ENCODE measurements at places on chromosomes 2 and 18. TPM values are rescaled to one million over a fixed set of nuclear protein-coding genes. Genes with fewer than 3 reads are reported as not detected.
A peak's percentile ranks its signal among the peaks of the same experiment; 100 is the strongest.

- peaks cover 19% of the 10 kb centered on the region for H3K4me1 ChIP-seq
- no peaks in the 10 kb centered on the region for H3K27me3 ChIP-seq
- no peaks in the 10 kb centered on the region for H3K36me3 ChIP-seq
- H3K27ac ChIP-seq = peak overlapping the region; percentile 85
- peak overlapping the region; percentile 99 for H3K4me3 ChIP-seq
These were observed 573 bp downstream of the PAIP2B start for GRCh38 chr2:71226096-71226964.

DNA sequence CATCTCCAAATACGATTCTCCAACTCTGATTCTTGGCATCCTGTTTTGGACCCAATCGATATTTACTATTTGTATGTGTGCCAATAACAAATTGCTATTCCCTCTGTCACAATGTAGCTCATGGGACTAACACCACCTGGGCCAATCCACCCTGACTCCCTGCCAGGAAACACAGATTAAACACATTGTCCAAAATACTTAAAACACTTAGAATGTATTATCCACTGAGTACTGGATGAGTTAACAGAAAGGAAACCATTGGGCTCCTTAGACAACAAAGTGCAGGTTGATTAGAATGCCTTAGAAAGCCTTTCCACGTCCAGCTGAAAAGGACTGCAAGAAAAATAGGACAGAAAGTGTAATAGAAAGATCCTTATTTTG, 79.4 kb upstream of the ARHGAP28 start:
- no peaks in the 10 kb centered on the region for H3K27me3 ChIP-seq
- H3K27ac ChIP-seq = no peak overlapping the region
- no peak overlapping the region for H3K4me3 ChIP-seq
- DNase-seq = no peak
- no peaks in the 10 kb centered on the region for H3K4me1 ChIP-seq
- H3K36me3 ChIP-seq = no peaks in the 10 kb centered on the region

- no peaks in the 10 kb centered on the region for H3K4me1 ChIP-seq
- H3K36me3 ChIP-seq = no peaks in the 10 kb centered on the region
- H3K4me3 ChIP-seq = no peak overlapping the region
- no peak for DNase-seq
- no peaks in the 10 kb centered on the region for H3K27me3 ChIP-seq
- no peak overlapping the region for H3K27ac ChIP-seq
These were observed 52.2 kb upstream of the ACKR3 start for GRCh38 chr2:236517251-236518031.

Gene MAPK4
- not detected for total RNA-seq

DNA sequence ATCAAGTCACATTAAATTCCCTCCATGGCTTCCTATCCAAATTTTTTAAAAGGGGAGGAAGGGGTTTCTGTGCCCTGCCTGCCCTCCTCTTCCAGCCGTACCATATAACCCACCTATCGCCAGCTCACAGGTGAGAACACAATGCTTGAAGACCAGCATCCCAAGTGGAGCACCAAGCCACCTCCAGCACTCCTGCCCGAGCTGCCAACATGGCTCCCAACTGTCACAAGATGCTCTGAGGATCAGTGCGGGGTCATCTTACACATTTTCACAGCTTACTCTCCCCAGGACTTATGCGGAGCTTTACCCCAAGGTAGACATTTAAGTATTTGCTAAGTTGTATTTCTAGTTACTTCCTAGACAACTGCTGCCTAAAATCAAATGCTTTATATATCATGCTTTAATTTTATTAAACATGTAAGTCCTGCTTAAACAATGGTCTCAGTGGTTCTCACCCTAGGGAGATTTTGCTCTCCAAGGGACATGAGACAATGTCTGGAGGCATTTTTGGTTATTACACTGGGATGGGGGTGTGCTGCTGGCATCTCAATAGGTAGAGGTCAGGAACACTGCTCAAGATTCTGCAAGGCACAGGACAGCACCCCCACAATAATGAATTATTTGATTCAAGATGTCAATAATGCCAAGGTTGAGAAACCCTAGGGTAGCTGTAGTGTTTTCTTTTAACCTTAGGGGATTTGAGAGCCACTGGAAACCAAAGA, 45.8 kb downstream of the SF3B1 start:
- no peaks in the 10 kb centered on the region for H3K27me3 ChIP-seq
- no peak for DNase-seq
- no peak overlapping the region for H3K27ac ChIP-seq
- H3K4me3 ChIP-seq = no peak overlapping the region

Gene FAM237A
- total RNA-seq = not detected

DNA sequence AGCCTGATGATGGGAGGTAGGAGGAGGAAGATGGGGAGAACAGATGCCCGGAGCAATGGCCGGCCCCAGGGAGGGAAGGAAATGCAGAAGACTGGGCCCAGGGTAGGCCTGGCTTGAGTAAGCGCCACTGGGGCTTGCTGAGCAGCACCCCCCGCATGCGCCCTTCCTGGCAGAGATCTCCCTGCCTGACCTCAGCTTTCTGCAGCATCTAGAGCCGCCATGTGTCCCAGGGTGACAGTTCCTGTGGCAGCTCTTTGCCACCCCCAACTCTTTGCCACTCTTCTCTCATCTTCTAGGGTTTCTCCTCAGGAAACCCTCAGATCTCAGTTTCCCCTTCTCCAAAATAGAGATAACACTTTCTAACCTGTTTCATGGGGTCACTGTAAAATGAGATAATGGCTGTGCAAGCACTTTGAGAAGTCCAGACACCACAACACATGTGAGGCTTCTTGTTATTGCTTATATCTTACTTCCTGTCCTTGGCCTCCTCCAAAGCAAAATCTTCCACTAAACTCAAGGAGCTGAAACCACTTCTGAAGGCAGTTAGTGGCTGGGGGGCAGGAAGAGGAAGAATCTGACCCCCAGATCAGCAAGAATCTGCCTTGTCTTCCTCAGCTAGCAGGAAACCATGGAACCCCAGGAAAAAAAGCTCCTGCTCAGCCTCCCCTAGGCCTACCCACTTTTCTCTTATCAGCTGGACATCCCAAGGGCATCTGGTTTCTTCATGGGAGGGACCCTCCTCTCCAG, 64.9 kb downstream of the EPAS1 start:
- H3K4me1 ChIP-seq = peaks cover 25% of the 10 kb centered on the region
- H3K4me3 ChIP-seq = no peak overlapping the region
- H3K27me3 ChIP-seq = no peaks in the 10 kb centered on the region
- no peak overlapping the region for H3K27ac ChIP-seq
- DNase-seq = no peak

Gene POTEC
- total RNA-seq = not detected

Gene TEKT4
- not detected for total RNA-seq

GRCh38 chr18:52636536-52636935, 296.5 kb downstream of the DCC start:
- DNase-seq = peak; percentile 4
- H3K27ac ChIP-seq = no peak overlapping the region
- H3K4me3 ChIP-seq = no peak overlapping the region
- no peaks in the 10 kb centered on the region for H3K4me1 ChIP-seq
- H3K27me3 ChIP-seq = peaks cover 2% of the 10 kb centered on the region

DNA sequence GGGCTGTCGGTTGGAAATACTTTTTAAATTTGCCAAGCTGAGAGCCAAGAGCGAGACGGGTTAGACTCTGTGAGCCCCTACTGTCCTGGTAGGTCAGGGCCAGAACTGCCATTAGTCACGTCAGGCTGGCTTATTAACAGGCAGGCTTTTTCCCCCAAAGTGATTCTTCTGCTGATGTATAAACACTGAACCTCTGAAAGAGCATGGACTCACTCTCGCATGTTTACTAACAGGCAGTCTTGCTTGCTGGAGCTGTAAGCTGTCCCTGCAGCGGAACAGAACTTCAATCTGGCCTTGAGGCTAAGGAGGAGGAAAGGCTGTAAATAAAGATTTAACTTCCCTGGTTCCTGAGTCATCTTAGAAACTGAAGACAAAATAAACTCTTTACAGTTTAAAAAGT, 288.4 kb downstream of the PIEZO2 start:
- no peak overlapping the region for H3K4me3 ChIP-seq
- H3K4me1 ChIP-seq = no peaks in the 10 kb centered on the region
- no peak overlapping the region for H3K27ac ChIP-seq
- peaks cover 6% of the 10 kb centered on the region for H3K27me3 ChIP-seq
- DNase-seq = no peak

DNA sequence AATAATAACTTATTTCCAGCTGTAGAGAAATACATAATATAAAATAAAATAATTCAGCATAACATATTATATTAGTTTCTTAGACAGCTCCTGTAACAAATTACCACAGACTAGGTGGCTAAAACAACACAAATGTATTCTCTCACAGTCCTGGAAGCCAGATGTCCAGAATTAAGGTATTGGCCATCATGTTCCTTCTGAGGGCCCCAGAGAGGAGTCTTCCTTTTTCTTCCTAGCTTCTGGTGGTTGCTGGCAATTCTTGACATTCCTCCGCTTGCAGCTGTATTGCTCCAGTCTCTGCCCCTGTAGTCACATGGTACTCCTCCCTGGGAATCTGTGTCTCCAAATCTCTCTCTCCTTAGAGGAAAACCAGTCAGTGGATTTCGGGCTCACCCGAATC, 146.8 kb downstream of the RBM43 start:
- no peaks in the 10 kb centered on the region for H3K4me1 ChIP-seq
- H3K36me3 ChIP-seq = no peaks in the 10 kb centered on the region
- H3K27me3 ChIP-seq = peaks cover 22% of the 10 kb centered on the region
- H3K4me3 ChIP-seq = no peak overlapping the region

Gene GALR1
- not detected for total RNA-seq

Gene USP37
- 23.2 TPM for total RNA-seq

DNA sequence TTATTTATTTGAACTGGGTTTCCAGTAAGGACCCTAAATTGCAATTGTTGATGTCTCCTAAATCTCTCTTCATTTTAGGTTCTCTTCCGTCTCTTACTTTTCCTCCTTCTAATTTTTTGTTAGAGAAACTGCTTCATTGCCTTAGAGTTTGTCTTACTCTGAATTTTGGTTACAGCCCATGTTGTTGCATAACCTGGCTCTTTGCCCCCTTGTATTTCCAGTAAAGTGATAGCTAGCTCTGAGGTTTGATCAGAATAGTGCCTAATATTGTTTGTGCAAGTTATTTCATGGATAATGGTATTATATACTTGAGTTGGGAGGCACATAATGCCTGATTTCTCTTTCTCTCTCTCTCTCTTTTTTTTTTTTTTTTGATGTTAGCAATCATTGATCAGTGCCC, 71.8 kb downstream of the MGAT5 start:
- peaks cover 10% of the 10 kb centered on the region for H3K36me3 ChIP-seq
- H3K27me3 ChIP-seq = no peaks in the 10 kb centered on the region
- H3K4me3 ChIP-seq = no peak overlapping the region
- DNase-seq = no peak

Gene FBXO48
- total RNA-seq = 1.1 TPM

GRCh38 chr2:201937343-201937742, 96.3 kb upstream of the FZD7 start:
- no peaks in the 10 kb centered on the region for H3K4me1 ChIP-seq
- no peaks in the 10 kb centered on the region for H3K36me3 ChIP-seq
- no peak overlapping the region for H3K4me3 ChIP-seq
- H3K27ac ChIP-seq = no peak overlapping the region
- no peak for DNase-seq
- H3K27me3 ChIP-seq = no peaks in the 10 kb centered on the region

Gene GAREM2
- 1.3 TPM for total RNA-seq

DNA sequence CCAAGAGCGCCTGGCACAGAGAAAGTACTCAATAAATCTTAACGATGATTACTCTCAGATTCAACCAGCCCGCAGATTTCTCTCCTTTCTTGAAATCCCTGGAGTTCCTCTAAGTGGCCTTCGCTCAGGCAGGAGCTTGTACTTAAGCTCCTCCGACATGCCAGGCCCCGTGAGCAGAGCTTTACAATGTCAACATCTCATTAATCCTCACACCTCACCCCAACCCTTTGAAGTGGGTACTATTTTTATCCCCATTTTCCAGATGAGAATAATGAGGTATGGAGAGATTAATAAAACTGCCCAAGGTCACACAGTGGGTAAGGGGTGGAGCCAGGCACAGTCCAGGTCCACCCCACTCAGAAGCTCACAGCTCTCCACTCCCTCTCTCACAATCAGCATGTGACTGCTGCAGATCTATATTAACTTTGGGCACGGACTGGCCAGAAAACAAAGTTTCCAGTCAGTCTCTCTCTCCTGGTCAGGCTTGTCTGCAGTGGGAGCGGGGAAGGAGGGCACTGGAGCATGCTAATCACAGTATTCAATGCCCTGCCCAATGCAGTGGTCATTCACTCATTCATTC, 18.0 kb downstream of the DNMT3A start:
- peak overlapping the region; percentile 15 for H3K27ac ChIP-seq
- no peak overlapping the region for H3K4me3 ChIP-seq
- H3K36me3 ChIP-seq = peaks cover 32% of the 10 kb centered on the region
- no peak for DNase-seq

GRCh38 chr18:615092-615521, 18.3 kb downstream of the CLUL1 start:
- no peaks in the 10 kb centered on the region for H3K36me3 ChIP-seq
- H3K4me3 ChIP-seq = no peak overlapping the region
- H3K4me1 ChIP-seq = no peaks in the 10 kb centered on the region
- no peaks in the 10 kb centered on the region for H3K27me3 ChIP-seq
- H3K27ac ChIP-seq = no peak overlapping the region

Gene PPP1R1C
- not detected for total RNA-seq

Gene GKN1
- not detected for total RNA-seq

DNA sequence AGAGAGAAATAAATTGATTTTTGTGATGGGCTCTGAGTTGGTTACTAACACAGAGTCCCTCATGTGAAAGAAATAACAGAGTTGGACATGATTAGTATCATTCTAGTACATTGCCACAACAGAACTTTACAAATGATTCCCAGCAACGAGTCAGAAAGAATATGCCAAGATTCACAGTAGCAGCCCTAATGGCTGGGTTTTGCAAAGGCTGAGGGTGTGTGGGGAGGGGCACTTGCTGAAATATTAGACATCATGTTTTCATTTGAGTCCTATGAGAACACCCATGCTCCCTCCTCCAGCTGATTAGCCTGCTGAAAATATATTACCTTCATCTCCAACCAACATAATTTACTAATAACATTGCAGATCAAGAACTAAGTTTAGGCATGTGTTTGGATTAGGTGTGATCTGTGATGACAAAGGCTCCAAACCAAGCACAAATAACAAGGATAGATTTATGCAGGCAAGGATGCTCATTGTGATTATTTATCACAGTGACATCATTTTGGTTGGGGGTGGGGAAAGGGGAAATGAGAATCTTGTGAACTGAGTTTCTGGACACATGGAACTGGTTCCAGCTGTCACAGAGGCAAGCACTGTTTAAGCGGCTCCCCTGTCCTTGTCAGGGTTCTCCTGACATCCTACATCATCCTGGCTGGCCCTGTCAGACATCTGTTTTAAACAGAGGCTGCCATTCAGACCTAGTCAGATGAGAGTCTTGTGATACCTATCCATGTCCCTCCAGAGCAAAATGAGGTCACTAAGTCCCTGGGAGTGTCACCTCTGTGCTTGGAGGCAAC, 205.8 kb upstream of the NCKAP5 start:
- no peaks in the 10 kb centered on the region for H3K4me1 ChIP-seq
- H3K27ac ChIP-seq = no peak overlapping the region
- H3K36me3 ChIP-seq = no peaks in the 10 kb centered on the region
- H3K4me3 ChIP-seq = no peak overlapping the region
- H3K27me3 ChIP-seq = no peaks in the 10 kb centered on the region
